ENCODE measurements at places on chromosomes 6 and 20.

- DNase-seq, result peak; percentile 20
These were observed 532 bp upstream of the PM20D2 start for GRCh38 chr6:89145091-89145955.

DNA sequence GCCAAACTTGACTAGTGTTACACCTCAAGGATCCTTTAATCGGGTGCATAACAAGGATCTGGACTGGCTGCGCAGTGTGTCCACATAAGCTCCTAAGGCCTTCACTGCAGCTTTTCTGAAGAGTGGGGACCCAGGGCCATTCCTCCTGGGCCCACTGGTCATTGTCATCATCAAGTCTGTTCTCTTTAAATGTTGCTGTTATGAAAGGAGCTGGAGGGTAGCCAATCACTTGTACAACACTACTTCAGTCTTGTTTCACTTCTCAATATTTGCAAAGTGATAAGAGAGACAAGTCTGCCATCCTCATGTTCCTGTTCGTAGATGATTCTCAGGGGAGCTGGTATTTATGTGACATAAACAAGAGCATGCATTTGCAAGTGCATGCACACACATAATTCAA lies 149.8 kb downstream of the SYNDIG1 start:
- DNase-seq, result no peak

DNA sequence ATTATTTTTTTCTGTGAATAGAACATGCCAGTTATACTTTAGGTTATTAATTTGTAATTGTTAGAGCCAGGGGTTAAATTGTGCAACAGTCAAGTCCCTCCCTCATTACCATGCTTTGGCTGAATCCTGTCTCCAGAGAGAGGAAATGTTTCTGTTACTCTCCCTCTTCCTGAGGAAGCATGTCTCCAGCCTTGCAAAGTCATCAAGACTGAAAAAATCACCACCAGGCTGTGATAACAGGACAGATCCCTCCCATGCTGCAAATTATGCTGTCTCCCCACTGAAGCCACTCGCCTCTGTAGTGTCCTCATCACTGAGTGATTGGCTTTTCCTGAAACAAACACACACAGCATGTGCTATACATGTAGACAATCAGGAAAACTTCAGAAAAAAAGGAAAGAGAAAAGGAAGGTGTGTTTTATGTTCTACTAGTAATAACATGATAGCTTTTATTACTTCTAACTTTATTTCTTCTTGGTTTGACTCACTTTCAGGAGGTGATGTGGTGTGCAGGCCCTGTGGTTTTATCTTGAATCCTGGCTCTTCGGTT lies 290.0 kb upstream of the JAG1 start:
- DNase-seq, result no peak

DNA sequence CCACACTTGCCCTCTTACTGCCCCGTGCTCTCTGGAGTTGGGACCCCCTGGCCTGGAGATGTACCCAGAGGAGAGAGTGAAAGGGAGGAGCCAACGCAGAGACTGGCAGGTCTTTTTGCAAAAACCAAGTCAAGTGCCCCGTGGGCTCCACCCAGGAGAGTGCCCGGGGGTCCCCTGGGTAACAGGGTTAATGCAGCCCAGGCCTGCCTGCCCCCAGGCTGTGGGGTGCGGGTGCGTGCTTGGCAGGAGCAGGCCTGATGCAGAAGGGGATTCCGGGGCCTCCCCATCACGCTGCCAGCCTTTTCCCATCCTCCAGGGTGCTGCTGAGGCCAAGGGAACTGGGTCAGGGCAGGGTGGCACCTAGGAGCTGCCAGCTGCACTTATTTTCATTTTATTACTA lies 184.4 kb downstream of the ERMARD start:
- no peak for DNase-seq

- DNase-seq, result peak; percentile 53
These were observed 60.9 kb downstream of the ATXN1 start for GRCh38 chr6:16700202-16700915.

DNA sequence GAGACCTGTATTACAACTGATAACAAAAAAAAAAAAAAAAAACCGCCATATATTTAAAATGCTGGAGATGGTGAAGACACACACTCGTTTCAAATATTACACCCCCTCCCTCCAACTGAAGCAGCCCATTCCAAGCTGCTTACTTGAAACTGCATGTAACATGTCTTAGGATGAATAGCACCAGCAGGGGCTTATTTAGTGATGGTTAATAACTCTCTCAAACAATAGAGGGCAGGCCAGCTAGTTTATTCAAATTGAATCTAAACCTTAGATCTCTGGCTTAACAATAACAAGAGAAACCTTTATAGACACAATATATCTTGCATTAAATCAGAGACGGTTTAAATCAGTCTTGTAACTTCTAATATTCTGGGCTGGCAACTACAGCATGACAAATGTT lies 9.3 kb upstream of the JPH2 start:
- no peak for DNase-seq

DNA sequence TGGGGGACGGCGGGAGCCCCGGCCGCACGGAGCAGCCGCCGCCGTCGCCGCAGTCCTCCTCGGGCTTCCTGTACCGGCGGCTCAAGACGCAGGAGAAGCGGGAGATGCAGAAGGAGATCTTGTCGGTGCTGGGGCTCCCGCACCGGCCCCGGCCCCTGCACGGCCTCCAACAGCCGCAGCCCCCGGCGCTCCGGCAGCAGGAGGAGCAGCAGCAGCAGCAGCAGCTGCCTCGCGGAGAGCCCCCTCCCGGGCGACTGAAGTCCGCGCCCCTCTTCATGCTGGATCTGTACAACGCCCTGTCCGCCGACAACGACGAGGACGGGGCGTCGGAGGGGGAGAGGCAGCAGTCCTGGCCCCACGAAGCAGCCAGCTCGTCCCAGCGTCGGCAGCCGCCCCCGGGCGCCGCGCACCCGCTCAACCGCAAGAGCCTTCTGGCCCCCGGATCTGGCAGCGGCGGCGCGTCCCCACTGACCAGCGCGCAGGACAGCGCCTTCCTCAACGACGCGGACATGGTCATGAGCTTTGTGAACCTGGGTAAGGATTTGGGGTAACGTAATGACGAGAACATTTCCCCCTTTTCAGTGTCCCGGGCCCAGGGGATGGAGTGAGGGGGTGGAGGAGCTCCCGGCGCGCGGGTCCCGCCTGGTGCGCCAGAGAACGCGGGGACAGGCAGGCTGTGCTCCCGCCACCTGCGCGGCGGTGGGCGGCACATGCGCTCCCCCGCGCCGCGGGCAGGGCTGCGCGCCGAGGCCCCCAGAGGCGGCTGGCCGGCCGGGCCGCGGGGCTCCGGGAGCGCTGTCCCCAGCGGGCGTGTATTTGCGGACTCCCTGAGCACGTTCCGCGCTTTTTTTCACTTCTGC lies 1.4 kb downstream of the BMP6 start:
- DNase-seq, result no peak

DNA sequence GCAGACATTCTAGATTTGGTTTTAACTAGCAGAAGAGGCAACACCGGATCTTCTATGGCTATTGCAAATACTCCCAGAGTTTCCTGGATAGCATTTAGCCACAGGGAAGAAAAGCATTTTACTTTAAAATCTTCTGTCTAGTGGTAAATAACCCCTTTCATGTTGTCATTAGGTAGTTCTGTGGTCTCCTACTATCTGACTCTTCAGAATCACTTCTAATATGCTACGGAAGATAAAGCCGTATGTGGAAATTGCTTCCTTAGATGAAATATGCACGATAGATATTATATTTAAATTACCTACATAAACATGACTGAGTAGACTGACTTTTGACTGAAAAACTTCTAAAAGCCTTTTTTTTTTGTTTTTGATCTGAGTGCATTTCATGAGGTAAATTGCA lies 759 bp downstream of the CRISP3 start:
- no peak for DNase-seq

- peak; percentile 91 for DNase-seq
These were observed at the start of gene MICB for GRCh38 chr6:31497531-31498476. Gene MICB (plus strand): TSS chr6:31498145. CDS start chr6:31498194, 49 bp downstream.

DNA sequence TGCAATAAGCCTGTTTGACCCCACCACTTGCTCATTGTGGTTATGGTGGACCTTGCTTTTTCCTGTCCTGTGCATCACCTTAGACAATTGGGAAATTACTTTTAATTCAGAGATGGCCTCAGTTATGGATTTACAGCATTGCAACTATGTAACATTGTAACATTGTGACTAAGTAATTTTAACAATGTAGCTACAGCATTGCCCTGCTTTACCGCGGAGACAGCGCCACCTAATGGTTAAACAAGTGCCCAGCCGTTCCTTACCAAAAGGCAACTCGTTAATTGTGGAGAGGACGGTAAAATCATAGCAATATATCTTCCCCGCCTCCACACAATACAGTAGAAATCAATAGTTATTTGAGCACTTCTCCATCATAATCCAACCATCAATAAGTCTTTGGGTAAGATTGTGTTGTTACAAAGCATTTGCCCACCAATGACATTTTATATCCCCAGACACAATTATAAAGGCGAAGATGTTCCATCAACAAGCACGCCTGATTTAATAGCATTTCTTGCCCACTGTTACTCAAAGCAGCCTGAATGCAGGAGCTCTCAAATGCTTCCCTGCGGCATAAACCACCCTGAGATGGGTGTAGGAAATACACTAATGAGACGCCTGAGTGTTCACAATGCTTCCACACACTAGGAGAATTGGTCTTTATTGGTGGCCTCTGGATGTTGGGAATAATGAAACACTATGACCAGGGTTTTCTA lies 93.7 kb downstream of the PROKR2 start:
- peak; percentile 23 for DNase-seq

- DNase-seq, result no peak
These were observed 260.8 kb downstream of the ZFAND3 start for GRCh38 chr6:38080360-38080759.

DNA sequence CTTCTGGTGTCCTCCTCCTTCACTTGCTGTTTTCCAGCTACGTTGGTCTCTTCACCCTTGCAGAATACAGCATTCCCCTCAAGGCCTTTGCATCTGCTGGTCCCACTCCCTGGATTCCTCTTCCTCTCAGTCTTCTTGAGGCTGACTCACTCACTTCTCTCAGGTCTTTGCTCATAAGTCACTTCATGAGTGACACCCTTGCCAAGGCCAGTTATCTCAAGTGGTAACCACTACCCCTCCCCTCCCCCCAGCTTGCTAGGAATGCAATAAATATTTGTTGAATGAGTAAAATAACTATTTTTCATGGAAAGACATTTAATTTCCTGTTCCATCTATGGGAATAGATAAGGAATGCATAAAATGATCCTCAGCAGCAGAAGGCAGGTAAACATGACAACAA lies 131.7 kb downstream of the PLCB4 start:
- no peak for DNase-seq
